GM12891 (cell line): ENCODE measurements at places on chromosomes 5 and 9.

DNA sequence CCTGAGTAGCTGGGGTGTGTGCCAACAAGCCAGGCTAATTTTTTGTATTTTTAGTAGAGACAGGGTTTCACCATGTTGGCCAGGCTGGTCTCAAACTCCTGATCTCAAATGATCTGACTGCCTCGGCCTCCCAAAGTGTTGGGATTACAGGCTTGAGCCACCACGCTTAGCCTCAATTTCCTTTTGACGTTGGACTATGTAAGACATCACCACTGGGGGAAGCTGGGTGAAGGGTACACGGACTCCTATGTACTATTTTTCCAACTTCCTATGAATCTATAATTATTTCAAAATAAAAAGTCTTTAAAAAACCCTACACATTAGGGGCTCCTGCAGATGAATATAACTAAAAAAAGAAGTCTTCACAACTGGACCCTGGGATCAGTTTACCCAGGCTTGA lies 44.0 kb downstream of the NKX2-5 start:
- DNase-seq = no peak

DNA sequence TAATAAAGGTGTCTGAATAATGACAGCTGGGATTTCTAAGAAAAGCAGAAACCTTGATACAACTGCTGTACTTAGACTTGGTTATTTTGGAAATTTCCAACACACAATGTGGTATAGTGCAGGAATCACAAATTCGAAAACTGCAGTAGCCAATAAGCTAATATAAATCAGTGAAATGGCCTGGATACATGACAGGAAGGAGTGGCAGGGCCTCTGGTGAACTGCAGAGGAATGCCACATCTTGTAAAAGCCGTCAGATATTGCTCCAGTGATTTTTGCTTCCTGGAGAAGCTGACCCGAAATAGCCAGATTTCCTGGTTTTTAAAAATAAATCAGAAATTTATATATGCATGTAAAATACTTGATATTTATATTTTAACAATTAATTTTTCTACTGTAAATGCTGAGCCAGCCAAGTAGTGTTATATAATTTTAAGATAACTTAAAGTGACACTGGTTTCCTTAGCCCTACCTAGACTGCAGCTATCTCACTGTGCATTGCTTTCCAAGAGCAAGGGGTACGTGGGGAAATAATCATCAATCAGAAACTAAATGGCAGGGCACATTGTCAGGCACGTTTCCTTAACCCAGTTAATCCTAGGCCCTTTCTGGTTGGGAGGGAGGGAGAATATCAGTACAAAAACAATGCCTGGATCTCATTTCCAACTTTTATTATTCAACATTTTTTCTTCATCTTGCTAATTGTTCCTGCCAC lies 182.4 kb downstream of the RASEF start:
- DNase-seq = no peak

DNA sequence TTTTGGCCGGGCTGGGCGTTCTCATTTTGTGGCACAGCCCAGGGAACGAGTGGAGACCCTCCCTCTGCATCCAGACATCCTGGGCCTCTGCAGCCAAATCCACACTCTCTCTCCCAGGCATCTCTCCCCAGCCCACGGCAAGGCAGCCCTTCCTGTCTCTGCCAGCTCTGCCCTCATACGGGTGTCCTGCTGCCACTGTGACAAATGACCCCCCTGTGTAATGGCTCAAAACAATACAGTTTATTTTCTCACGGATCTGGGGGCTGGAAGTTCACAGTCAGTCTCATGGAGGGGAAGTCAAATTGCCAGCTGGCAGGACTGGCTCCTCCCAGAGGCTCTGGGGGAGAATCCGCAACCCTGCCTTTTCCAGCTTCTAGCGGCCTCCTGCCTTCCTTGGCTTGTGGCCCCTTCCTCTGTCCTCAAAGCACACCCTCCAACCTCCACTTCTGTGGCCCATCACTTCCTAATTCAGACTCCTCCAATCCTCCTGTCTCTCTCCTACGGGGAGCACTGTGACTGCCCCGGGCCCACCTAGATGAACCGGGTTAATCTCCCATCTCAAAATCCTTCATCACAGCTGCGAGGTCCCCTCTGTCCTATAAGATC lies 70.2 kb upstream of the COL5A1 start:
- no peak for DNase-seq

DNA sequence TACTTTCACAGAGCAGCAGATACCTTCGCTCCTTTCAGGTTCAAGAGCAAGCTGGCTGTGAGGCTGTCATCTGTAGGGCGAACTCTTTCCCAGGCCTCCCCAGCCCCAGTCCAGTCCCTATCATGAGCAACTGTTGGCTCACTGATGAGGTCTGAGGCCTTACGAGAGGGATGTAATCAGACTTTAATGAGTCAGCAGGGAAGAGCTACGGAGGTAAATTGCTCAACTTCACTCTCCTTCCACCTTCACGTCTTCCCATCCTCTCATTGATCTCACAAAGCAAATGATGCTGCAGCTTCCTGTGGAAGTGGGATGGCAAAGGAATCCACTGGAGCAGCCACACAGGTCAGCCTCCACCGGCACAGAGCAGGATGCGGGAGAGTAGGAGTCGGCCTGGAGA lies 130.7 kb upstream of the TBCA start:
- no peak for DNase-seq

- no peak for DNase-seq
Measured at GRCh38 chr9:18585996-18586395, 112.0 kb downstream of the ADAMTSL1 start.

- no peak for DNase-seq
Measured at GRCh38 chr5:111063709-111064322, 7.7 kb upstream of the TSLP start.

DNA sequence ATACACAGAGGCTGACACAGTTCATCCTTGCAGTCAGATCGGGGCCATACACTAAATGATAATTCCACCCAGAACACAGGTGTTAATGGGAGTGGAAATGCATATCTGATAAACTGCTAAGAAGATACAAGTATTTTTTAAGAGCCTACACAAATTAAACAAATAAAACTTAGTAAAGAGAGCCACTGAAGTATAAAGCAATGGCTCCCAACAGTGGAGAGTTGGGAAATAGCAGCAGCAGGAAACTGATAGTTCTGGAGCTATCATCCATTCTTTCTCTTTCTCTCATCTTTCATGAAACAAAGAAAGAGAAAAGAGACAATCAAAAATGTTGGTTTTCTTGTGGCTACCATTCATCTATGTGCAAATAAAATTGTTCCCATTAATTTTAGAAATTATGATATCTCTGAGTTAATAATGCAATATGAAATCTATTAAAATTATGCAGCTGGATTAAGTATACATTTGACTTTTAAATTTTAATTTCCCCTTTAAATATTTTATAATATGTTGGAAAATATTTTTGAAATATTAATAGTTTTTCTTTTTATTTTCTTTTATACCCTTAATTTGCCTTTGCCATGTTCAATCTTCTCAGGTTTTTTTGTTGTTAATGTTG lies 120.8 kb downstream of the EMB start:
- no peak for DNase-seq

- no peak for DNase-seq
Measured at GRCh38 chr9:113808391-113809358, 67.4 kb upstream of the ZNF618 start.
